ENCODE measurements at places on chromosomes 5 and 9. TPM values are rescaled to one million over a fixed set of nuclear protein-coding genes. Genes with fewer than 3 reads are reported as not detected.

DNA sequence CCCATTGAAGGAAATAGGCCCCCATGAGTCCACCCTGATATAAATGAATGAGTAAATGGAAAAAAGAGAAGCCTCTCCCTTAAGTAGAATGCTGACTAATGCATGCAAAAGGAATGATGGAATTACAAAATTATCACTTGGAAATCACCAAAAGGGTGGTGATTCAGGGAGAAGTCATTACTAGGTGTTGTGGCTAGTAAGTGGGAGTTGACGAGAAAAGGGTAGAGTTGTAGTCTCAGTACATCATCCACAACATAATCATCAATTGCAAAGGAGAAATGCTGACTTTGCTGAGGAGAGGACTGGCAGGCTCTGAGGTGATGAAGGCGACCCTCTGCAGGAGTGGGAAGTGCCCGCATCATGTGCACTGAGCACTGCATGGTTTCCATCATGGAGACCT lies 201.5 kb upstream of the S1PR3 start:
- H3K36me3 ChIP-seq = no peaks in the 10 kb centered on the region
- H3K4me3 ChIP-seq = no peak overlapping the region
- no peaks in the 10 kb centered on the region for H3K4me1 ChIP-seq
- no peak for DNase-seq
- H3K27me3 ChIP-seq = no peaks in the 10 kb centered on the region

- H3K4me1 ChIP-seq = peaks cover 70% of the 10 kb centered on the region
- H3K4me3 ChIP-seq = peak overlapping the region; percentile 26
- peak overlapping the region; percentile 86 for H3K27ac ChIP-seq
- no peaks in the 10 kb centered on the region for H3K36me3 ChIP-seq
- no peaks in the 10 kb centered on the region for H3K27me3 ChIP-seq
- DNase-seq = no peak
Observed at GRCh38 chr5:132463811-132464155, 26.8 kb downstream of the IRF1 start.

MARCOL gene
- total RNA-seq = not detected

CTNND2 gene
- total RNA-seq = not detected

TTC33 gene
- 28.7 TPM for total RNA-seq
